ENCODE measurements at places on chromosomes 2 and 18.

GRCh38 chr2:207503234-207503633 is 26.5 kb upstream of the CREB1 start:
- H3K4me1 ChIP-seq: peaks cover 20% of the 10 kb centered on the region
- DNase-seq: no peak
- H3K27ac ChIP-seq: no peak overlapping the region
- H3K27me3 ChIP-seq: no peaks in the 10 kb centered on the region
- no peak overlapping the region for H3K4me3 ChIP-seq

GRCh38 chr18:13006531-13007247 is 15.5 kb downstream of the CEP192 start:
- no peaks in the 10 kb centered on the region for H3K27me3 ChIP-seq
- H3K27ac ChIP-seq: no peak overlapping the region
- DNase-seq: no peak
- H3K36me3 ChIP-seq: peaks cover 46% of the 10 kb centered on the region
- no peaks in the 10 kb centered on the region for H3K4me1 ChIP-seq
- H3K4me3 ChIP-seq: no peak overlapping the region

- no peaks in the 10 kb centered on the region for H3K4me1 ChIP-seq
- no peak overlapping the region for H3K4me3 ChIP-seq
- H3K36me3 ChIP-seq: no peaks in the 10 kb centered on the region
- DNase-seq: no peak
Measured at GRCh38 chr2:162888652-162889051, 50.1 kb upstream of the KCNH7 start.

DNA sequence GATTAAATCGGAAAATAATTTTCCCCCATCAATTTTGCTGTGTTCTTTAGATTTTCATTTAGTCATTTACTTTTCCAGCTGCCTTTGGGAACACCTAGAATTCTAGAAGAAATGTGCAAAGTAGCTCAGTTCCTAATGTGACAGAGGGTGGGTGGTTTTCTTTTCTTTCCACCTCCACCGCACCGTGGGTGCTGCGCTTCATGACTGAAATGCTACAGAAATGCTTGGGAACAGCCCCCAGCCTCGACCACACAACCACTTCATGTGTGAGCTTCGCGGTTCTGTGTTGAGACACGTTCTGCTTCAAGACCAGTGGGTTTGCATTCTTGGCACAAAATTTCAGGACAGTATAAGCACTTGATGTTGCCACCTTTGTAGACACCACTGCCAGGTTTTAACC is 30.9 kb downstream of the E2F6 start:
- H3K27me3 ChIP-seq: no peaks in the 10 kb centered on the region
- no peak for DNase-seq
- no peaks in the 10 kb centered on the region for H3K4me1 ChIP-seq
- no peaks in the 10 kb centered on the region for H3K36me3 ChIP-seq

GRCh38 chr18:69845593-69846506 is 101.8 kb downstream of the CD226 start:
- no peaks in the 10 kb centered on the region for H3K4me1 ChIP-seq
- no peaks in the 10 kb centered on the region for H3K27me3 ChIP-seq
- H3K4me3 ChIP-seq: no peak overlapping the region
- H3K36me3 ChIP-seq: peaks cover 4% of the 10 kb centered on the region
- no peak for DNase-seq

- H3K36me3 ChIP-seq: no peaks in the 10 kb centered on the region
- H3K27me3 ChIP-seq: no peaks in the 10 kb centered on the region
- no peak overlapping the region for H3K4me3 ChIP-seq
- H3K27ac ChIP-seq: no peak overlapping the region
- H3K4me1 ChIP-seq: no peaks in the 10 kb centered on the region
Measured at GRCh38 chr2:125398738-125399524, 1257.0 kb upstream of the GYPC start.

- H3K27me3 ChIP-seq: peaks cover 18% of the 10 kb centered on the region
- H3K36me3 ChIP-seq: no peaks in the 10 kb centered on the region
- H3K27ac ChIP-seq: no peak overlapping the region
Measured at GRCh38 chr2:70641263-70641784, 87.7 kb upstream of the TGFA start.

GRCh38 chr2:143936538-143936847 is 583.4 kb downstream of the ZEB2 start:
- DNase-seq: no peak
- peaks cover 6% of the 10 kb centered on the region for H3K4me1 ChIP-seq
- no peak overlapping the region for H3K27ac ChIP-seq
- no peaks in the 10 kb centered on the region for H3K36me3 ChIP-seq

DNA sequence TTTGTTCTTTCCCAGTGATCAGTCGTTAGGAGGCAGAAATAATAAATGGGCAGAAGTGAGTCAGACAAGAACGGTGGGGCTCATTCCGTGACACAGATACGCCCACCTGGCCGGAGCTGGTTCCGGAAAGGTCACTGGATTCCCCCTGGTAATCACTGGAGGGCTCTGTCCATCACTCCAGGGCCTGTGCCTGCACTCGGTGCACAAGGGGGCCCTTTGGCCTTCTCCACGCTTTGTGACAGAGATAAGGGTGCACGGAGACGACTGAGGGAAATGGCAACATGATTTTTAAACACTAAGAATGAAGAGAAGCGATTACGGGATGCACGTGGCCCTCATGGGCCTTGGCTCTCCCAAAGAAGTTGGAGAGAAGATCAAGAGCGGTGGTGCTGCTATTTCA is 84.4 kb downstream of the PTGR3 start:
- H3K36me3 ChIP-seq: no peaks in the 10 kb centered on the region
- no peak overlapping the region for H3K4me3 ChIP-seq
- H3K27me3 ChIP-seq: peaks cover 9% of the 10 kb centered on the region
- no peak overlapping the region for H3K27ac ChIP-seq

DNA sequence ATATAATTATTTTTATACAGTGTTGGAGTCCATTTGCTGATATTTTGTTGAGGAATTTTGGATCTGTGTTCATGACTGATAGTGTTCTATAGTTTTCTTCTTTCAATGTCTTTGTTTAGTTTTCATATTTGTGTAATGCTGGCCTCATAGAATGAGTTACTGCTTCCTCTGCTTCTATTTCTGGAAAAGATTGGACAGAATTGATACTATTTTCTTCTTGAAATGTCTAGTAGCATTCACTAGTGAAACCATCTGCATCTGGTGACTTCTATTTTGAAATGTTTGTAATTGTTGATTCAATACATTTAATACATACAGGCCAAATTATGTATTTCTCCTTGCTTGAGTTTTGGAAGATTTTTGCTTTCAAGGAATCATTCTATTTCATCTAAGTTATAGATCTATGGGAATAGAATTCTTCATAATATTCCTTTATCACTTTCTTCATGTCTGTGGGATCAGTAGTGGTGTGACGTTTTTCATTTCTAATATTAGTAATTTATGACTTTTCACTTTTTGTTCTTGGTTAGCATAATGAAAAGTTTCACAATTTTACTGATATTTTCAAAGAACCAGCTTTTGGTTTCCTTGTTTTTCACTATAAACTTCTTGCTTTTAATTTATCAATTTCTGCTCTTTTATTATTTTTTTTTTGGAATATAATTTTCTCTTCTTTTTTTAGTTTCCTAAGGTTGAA is 509.9 kb upstream of the VRK2 start:
- no peak overlapping the region for H3K4me3 ChIP-seq
- H3K27ac ChIP-seq: no peak overlapping the region
- no peaks in the 10 kb centered on the region for H3K4me1 ChIP-seq

DNA sequence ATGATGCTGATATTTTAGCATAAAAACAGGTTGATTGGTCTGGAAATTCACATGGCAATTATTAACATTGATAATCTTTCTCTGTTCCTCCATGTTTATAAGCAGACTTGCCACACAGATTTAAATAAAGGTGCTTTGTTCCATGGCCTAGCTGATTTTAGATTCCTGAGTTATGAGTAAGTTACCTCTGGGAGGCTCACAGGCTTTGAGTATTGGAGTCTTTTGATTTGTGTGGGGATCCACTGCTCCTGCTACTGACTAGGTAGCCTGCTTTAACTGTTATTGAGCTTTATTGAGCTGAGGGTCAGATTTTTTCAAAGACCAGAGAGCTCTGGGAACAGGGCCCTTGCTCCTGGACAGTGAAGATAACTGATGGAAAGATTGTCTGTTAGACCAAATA is 166.1 kb downstream of the ANKRD30B start:
- no peaks in the 10 kb centered on the region for H3K4me1 ChIP-seq
- H3K27ac ChIP-seq: no peak overlapping the region
- no peak for DNase-seq
- no peaks in the 10 kb centered on the region for H3K36me3 ChIP-seq
- no peak overlapping the region for H3K4me3 ChIP-seq

DNA sequence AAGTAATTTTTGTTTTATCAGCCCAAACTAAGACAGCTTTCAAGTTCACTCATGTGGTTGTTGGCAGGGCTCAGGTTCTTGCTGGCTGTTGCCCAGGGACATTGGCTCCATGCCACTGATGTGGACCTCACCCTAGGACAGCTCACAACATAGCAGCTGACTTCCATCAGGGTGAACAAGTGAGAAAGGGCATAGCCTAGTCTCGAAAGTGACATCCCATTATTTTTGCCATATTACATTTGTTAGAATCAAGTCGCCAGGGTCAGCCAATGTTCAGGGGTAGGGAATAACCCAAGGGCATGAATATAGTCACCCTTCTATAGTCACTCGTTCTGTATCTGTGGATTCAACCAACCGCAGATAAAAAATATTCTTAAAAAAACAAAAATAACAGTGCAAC is 10.7 kb upstream of the CWC22 start:
- no peak for DNase-seq
- H3K36me3 ChIP-seq: no peaks in the 10 kb centered on the region
- H3K27ac ChIP-seq: no peak overlapping the region
- H3K4me3 ChIP-seq: no peak overlapping the region
- peaks cover 34% of the 10 kb centered on the region for H3K27me3 ChIP-seq

DNA sequence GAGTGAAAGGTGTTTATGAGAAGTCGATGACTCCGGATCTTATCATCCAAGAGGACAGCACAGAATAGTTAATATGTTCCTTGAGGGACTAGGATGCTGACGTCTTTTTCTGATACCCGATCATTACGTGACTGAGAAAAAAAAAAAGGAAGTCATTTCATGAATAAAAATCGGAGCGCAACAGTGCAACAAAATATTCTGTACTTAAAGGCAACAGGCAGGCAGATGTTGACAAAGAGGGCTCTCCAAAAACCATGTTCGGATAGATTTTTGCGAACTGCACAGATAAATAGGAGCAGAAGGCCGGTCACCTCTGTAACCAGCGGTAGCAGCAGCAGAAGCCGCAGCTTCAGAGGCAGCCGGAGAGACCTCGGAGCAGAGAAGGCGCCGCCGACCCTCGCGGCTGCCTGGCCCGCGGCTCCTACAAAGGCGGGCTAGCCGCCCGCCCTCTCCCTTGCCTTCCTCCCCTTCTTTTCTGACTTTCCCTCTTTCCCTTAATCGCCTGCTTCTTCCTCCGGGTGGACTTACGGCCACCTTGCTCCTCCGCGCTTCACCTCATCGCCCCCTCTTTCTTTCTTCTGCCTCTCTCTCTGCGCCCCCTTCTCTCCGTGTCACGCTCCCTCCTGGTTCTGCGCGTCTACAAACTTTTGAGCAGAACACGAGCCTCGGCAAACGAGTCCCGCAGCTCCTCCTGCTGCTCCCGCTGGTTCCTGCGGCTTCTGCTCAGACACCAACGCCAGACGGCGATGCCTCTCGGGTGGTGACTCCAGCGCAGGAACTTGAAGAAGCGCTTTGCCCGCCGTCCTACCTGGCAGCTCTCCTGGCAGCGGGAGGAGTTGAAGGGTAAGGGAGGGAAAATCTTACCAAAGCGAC is at the start of gene ADCYAP1:
Gene ADCYAP1, plus strand, starts transcription at position 654 of the 873 bp plus-strand sequence. CDS start 516 bp downstream, outside the sequence.
- H3K27ac ChIP-seq: no peak within 1 kb of the TSS
- peaks cover 90% of the 10 kb centered on the region for H3K27me3 ChIP-seq
- H3K4me1 ChIP-seq: peaks cover 16% of the 10 kb centered on the region
- peak within 1 kb of the TSS; percentile 55 for H3K4me3 ChIP-seq
- H3K36me3 ChIP-seq: peaks cover 2% of the 10 kb centered on the region

DNA sequence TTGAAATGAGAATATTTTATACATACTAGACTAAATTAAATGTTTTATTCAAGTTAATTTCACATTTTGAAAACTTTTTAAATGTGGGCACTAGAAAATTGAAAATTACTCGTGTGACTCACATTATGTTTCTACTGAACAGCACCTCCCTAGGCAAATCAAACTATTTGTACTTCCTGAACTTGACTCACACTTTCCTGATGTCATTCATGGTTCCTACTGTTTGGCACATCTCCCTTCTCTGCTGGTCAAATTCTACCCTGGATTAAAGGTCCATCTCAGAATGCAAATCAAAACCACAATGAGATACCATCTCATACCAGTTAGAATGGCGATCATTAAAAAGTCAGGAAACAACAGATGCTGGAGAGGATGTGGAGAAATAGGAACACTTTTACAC is 16.7 kb downstream of the LHCGR start:
- H3K27ac ChIP-seq: no peak overlapping the region
- no peak overlapping the region for H3K4me3 ChIP-seq
- no peaks in the 10 kb centered on the region for H3K4me1 ChIP-seq
- peaks cover 13% of the 10 kb centered on the region for H3K27me3 ChIP-seq

DNA sequence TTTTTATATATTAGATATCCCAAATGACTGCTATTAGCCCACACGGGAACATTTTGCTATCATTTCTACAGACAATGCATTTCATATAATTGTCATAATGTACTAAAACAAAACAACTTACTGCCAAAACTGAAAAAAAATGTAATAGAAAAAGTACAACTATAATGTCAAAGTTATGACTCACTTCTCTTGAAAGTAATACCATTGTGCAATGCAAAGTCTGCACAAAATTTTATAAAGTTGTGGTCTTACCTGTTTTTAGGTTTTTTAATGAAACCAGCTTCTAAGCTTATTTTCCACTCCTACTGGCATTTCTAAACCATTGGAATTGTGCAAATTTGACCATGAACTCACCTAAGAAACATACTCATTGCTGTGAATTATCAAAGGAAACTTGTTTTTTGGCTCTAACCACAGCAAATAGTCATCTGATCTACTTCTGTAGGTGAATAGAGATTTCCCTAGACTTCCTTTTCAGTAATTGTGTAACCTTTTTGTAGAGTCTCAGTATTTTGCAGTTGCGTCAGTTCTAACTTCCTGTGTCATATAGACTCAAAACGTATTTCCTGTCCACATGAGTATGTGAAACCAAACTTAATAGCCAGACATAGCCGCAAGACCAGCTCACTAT is 31.9 kb upstream of the TFPI start:
- H3K4me3 ChIP-seq: no peak overlapping the region
- H3K36me3 ChIP-seq: no peaks in the 10 kb centered on the region
- H3K4me1 ChIP-seq: no peaks in the 10 kb centered on the region
- H3K27me3 ChIP-seq: no peaks in the 10 kb centered on the region

- H3K27me3 ChIP-seq: peaks cover 29% of the 10 kb centered on the region
- H3K27ac ChIP-seq: no peak overlapping the region
- no peaks in the 10 kb centered on the region for H3K36me3 ChIP-seq
- no peak for DNase-seq
- no peak overlapping the region for H3K4me3 ChIP-seq
Measured at GRCh38 chr2:24015562-24016375, 5.9 kb downstream of the MFSD2B start.

DNA sequence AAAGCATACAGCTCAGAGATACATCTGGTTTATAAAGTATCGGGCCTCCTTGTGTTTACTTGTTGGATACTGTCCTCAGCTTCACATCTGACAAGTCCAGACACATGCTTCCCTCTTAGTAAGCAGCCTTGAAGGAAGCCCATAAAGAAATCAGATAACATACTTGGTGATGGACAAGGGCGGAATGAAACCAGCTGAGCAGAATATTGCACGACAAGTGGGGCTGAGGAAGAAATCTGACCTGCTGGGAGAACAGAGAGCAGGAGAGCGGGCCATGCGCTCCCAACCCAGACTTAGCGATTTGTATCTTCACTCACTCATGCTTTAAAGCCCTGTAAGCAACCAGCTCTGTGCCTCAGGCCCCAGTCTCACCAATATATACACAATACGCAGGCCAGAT is 208.4 kb downstream of the CDH20 start:
- no peak for DNase-seq
- no peak overlapping the region for H3K27ac ChIP-seq
- H3K27me3 ChIP-seq: peaks cover 16% of the 10 kb centered on the region

All from effector memory CD8-positive, alpha-beta T cell (primary cell).